Stimulated activated CD8-positive, alpha-beta memory T cell treated with anti-CD3 and anti-CD28 coated beads, Interleukin-4, amount 100 ng/mL, for 4 hours (primary cell): ENCODE measurements at places on chromosomes 2 and 18.

DNA sequence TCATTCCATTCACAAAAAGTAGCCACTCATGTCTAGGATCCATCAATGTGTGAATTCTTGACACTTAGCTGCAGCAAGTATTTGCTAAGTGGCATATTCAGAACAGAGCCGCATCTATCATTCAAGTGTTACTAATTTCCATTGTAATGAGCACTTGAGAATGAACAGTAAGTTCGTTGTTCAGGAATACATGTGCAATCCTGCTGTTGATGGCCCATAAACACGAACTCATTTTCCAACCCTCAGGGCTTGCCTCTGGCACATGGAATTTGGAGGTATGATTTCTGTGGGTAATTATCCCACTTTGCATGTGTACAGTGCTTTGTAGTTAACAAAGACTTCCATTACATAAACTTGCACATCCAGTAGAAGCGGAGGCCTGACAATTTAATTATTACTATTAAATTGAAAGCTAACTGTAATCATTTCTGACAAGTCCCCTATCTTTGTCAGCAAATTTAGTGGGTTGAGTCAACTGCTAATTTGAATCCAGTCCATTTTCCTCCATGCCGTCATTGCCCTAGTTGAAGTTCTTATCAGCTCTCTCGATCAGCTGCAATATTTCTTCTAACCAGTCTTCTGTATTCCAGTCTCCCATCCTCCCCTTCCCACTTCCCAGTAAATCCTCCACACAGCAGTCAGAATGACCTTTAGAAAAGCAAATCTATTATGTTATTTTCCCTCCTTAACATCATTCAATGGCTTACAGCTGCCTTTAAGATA, 116.0 kb upstream of the AQP4 start:
- no peak for DNase-seq

GRCh38 chr18:21489119-21489750, 111.3 kb downstream of the ESCO1 start:
- DNase-seq = no peak

- DNase-seq = no peak
Measured at GRCh38 chr2:44130441-44130840, 38.2 kb upstream of the PPM1B start.

DNA sequence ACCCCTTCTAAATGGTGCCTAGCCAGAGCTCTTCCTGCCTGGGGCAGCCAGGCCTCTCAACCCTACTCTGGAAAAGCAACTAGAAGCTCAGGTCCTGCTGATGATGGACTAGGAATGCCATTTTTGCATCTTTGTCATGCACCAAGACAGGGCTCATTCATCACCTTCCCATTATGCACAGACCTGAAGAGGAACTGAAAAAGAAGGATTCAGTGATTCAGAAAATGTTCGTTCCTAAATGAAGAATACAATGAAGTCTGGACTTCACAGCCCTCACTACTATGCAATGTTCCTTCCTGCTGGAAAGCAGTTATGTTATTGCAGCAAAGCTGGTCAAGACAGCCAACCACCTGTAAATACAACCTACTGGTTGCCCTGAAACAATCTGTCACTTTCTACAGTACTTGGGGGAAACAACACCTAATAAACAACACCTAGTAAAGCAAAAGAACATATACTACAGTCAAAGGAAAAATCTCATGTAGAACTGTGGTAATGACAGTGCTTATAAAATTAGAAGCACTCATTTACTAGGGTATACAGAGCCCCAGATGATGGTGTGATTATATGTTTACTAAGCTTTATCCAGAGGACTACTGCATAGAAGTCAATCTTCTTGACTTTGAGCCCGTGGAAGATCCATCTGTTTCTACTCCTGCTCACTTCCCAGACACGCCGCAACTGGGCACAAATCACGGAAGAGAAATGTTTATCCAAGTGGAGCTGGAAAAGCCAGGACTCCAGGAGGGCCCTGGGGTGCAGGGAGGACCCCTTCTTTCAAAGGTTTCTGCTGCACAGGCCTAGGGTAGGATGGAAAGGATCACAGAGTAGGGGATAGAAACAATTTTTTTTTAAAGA, 103.1 kb upstream of the THOC1 start:
- DNase-seq = no peak

DNA sequence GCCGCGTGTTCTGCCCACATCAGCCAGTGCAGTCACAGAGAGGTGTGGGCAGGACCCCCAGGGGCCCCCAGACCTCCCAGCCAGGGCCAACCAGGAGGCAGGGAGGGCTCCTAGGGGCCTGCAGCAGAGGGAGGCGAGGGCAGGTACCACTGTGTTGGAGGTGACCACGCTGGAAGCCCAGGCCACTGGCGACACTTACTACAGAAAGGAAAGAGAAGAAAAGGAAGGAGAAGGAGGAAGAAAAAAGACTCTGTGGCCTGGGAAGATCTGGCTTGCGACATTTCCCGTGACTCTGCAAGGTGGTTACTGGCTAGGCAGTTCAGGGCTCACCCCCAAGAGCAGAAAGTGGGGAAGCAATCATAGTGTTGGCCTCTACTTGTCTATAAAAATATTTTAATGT, 98.1 kb upstream of the BCL2L11 start:
- no peak for DNase-seq

DNA sequence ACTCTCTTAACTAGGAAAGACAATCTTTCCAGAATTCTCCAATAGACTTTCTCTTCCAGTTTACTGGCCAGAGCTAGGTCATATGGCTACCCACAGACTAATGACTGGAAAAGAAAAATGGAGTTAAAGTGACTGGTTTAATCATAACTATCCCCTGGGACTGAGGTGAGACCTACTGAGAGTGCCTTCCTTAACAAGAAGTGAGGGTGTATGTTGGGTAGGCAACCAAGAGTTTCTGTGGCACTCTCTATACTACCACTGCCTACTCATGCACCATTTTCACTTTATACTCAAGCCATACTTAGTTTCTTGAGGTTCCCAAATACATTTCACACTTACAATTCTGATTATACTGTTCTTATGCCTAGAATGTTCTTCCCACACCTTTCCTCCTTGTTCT, 6.9 kb upstream of the GFPT1 start:
- no peak for DNase-seq

DNA sequence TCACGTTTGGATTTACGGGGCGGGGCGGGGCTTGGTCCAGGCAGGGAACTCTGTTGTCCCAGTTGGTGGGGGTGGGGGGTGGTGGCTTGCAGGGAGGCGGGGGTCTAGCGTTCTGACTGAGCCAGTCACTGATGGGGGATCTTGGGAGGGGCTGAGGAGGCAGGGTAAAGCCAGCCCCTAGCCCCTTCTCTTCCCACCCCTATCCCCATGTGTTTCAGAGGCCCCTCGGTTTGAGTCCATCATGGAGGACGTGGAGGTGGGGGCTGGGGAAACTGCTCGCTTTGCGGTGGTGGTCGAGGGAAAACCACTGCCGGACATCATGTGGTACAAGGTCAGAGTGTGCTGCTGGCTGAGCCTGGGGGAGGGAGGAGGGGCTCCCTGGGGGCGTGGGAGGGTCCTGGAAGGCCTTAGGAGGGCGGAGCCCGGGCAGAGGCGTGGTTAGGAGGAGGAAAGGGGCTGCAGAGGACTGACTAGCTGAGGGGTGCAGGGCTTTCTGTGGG, 22.0 kb upstream of the GMPPA start:
- DNase-seq = no peak
